ENCODE measurements at places on chromosomes 4 and X.

- DNase-seq = no peak
Observed at GRCh38 chrX:94162971-94163370, 489.0 kb downstream of the FAM133A start.

GRCh38 chrX:11954176-11954575, 184.1 kb upstream of the FRMPD4 start:
- no peak for DNase-seq

DNA sequence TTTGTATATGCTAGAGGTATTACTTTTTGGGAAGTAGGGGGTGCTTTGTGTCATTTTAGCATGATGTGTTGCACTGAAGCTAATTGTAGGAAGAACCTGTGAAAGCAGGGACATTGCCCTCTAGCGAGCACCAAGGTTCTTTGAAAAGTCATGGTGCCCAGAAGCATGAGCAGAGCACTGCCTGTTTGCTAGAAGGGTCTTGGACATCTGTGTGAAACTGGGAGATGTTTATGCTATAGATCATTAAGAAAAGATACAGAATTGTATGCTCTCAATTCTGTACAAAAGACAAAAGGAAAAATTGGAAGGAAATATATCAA, 14.7 kb downstream of the GRPR start:
- no peak for DNase-seq

GRCh38 chr4:142940425-142941330, 94.6 kb upstream of the INPP4B start:
- peak; percentile 32 for DNase-seq

DNA sequence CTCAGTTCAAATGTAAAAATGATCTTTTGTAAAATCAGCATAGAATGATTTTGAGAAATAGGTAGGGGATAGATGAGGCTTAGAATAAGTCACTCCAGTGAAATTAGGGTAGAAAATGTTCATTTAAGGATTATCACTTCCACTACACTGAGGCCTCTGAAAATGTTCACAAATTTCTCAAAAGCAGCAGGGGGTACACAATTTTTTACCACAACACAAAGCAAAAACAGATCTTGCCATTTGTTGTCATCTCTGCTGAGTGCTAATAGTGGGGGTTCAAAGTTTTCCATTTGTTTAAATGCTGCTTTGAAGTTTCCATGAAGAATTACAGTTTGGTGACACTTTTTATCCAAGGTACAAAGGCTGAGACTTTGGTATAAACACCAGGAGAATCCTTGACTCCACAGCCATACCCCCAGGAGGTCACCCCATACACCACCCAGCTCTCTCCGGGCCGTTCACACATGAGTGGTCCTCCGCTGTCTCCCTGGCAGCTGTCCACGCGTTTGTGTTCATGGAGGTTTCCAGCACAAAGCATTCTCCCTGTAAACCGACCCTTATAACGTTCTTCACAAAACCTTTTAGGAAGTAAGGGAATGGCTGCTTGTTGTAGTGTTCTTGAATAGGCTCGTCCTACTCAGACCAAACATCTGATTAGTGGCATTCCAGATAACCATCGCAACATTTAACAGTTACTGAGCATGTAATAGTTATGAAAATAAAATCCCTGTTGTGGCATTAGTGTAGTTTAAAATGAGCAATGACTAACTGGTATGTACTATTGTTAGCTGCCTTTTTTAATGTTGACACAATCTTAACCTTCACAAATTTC, 71.0 kb downstream of the PRSS12 start:
- peak; percentile 30 for DNase-seq

DNA sequence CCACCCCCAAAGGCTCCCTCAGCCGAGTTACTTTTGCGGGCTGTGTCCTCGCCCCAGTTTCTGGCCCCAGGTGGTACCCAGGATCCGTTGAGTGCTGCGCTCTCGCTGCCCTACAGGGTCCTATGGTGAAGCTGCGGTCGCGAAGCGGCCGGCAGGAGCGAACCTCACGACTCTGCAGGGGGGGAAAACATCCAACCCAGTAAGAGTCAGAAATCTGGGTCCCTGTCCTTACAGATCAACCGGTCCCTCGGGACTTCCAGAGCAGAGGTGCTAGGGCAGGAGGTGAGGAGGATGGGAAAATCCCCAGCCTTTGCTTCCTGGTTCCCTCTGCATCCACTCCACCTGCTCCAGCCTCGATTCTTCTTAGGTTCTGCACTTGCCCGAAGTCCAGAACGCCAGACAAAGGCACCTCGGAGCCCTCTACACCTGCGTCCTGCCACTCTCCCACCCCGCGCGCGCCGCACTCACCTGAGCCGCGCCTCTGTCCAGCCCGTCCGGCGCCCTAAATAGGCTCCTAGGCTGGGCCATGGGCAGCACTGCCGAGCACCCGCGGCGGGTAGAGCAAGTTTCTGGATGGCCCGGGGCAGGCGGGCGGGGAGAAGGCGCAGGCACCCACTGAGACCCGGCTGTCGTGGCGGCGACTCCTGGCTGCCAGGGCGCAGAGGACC, at the start of gene HS3ST1:
Gene HS3ST1 (minus strand): TSS at position 664 of the 668 bp plus-strand sequence. CDS start 28,889 bp downstream, outside the sequence.
- no peak for DNase-seq

GRCh38 chr4:88752076-88752463, 54.4 kb upstream of the NAP1L5 start:
- DNase-seq = no peak

- no peak for DNase-seq
Observed at GRCh38 chr4:30818541-30818940, 98.4 kb downstream of the PCDH7 start.

DNA sequence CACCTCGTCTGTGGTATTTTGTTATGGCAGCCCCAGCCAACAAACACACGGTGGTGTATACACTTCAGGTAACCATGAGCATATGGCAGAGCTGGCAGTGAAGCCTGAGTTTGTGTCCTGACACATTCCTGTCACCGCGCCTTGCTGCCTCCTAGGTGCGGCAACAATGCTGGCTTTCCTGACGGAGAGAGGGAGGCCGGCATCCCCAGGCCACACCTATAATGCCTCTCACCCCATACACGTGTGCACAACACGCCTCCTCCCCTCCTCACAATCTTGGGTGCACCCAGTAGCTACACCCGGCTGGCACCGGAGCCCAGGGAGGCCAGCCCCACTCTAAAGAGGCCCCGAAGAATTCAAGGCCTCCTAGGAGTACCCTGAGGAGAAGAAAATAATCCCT, 158.5 kb downstream of the NSUN7 start:
- no peak for DNase-seq

DNA sequence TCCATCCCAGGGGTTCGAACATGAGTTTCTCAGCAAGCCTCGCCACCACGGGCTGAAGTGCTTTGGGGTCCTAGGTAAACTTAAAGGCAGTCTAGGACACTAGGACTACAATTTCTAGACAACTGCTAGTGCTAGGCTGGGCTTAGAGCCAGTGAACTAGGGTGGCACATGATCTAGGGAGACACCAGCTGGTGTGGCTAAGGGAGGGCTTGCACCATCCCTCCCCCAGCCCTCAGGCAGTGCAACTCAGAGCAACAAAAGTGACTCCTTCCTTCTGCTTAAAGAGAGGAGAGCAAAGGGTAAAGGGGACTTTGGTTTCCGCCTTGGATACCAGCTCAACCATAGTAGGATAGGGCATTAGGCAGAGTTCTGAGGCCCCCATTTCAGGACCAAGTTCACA, 162.5 kb upstream of the AFF2 start:
- no peak for DNase-seq

DNA sequence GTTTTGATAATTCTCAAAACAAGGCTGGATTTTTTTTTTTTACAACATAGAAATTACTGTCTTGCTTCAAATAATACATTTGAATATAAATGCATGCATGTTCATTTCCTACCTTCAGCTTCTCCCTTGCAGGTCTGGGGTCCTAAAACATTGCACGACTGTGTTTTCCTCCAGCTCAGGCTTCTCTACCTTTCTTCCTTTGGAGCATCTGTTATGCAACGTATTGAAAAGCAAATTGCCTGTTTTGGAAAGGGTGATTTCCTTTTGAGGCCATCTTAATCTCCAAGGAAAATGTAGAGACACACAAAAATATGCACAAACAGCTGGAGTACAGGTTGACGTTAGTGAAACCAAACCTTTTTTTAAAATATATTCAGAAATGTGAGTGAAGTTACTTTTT, 115.6 kb upstream of the TLL1 start:
- no peak for DNase-seq

DNA sequence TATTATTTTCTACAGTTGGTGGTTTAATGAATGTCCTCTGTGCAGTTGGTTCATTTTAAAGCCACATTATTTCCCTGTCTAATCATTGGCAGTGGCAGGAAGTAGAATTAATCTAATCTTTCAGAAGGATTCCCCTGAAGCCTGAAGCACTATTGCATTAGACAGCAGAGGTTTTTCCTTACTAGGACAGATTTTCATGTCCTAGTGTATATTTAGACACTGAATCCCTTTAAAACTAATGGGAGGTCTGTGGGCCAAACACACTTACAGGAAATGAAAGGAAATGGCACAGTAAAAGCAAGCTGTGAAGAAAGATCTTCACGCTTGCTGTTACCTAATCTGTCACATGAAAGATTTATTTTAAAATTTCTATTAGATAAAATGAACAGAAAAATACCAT, 165.2 kb downstream of the SLC39A8 start:
- DNase-seq = no peak

- no peak for DNase-seq
Observed at GRCh38 chr4:17492876-17493275, 19.0 kb downstream of the QDPR start.

DNA sequence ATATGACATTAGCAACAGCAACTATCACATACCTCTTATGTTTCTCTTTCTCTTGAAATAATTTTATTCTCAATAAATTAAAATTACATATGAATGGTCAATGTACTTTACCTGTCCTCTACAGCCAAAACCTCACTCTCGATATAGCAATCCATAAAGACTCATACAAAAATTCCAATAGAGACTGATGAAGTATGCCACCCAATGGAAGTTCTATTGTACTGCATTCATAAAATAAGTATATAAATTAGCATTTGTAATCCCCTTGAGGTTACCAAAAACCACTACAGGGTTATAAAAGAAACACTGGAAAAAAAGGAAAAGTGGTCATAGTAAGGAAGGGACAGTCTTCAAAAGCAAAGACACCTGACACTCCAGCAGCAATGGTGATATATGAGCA, 32.8 kb downstream of the CLDN2 start:
- DNase-seq = no peak

DNA sequence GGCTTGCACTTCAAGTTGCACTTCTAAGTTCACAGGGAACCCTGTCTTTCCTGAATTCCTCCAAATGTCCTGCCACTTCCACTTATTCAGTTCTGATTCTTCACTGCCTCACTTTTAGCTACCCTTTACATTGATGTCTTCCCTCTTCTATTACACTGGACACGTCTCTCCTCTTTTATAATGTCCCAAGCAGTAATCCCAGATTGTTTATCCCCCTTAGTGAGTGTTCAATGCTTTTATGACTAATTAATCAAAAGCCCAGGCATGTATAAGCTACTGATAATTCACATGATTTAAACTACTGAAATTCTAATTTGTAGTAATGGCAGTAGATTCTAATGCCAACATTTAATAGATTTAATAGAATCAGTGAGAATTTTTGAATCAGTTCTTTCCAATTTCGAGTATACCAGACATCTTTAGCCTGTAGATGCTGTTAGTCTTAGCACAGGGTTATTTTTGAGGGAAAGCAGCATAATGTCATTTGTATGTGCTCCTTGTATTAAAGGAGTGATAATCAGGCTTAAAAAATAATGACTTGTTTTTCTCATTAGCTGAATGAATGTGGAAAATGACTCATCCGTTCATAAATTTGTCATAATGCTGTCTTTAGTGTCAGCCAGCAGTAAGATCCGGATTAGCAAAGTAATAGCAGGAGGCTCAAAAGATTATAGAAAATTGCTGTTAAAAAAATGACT, 703.1 kb downstream of the CENPC start:
- no peak for DNase-seq

- DNase-seq = no peak
Observed at GRCh38 chr4:88737307-88737941, 39.8 kb upstream of the NAP1L5 start.

GRCh38 chr4:8639021-8639420, 46.5 kb downstream of the CPZ start:
- DNase-seq = peak; percentile 8

DNA sequence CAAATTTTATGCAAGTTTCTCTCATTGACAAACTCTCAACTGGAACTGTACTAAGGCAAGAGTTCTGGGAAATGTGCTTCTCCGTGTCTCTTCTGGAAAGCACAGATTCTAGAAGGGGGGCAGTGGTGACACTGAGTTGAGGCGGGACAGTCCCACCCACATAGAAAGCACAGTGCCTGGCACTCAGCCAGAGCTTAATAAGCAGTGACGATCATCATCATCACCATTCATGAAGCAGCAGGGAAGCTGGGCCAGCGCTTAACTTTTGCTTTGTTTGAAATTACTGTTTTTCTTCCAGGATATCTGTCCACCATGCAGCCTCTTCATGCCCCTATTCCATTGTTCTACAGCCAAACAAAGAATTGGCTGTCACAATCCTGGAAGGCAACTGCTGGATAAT, 60.3 kb downstream of the BEND2 start:
- no peak for DNase-seq

- no peak for DNase-seq
Observed at GRCh38 chr4:72606751-72607150, 37.7 kb upstream of the ADAMTS3 start.

GRCh38 chr4:5798462-5798861, 87.5 kb downstream of the EVC start:
- DNase-seq = peak; percentile 77

DNA sequence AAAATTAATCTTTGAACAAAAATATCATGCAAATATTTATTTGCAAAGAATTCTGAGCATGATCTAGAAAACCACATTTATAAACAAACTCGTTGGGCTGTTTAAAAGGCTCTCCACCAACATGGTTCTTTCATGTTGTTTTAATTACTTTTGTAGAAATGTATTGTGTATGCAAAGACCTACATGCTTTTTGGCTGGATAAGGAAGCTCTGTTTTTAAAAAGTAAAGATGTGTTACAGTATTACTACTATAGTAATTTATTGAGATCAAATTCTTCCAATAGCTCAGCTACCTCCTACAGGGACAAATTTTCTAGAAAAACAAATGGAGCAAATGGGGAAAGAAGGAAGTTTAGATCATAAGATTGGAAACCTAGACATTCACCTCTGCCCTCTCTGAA, 177.5 kb upstream of the TTC29 start:
- DNase-seq = no peak

GRCh38 chr4:7725951-7726350, 213.7 kb downstream of the AFAP1 start:
- peak; percentile 17 for DNase-seq

- peak; percentile 33 for DNase-seq
Observed at GRCh38 chr4:54516556-54517215, 141.1 kb upstream of the KIT start.

DNA sequence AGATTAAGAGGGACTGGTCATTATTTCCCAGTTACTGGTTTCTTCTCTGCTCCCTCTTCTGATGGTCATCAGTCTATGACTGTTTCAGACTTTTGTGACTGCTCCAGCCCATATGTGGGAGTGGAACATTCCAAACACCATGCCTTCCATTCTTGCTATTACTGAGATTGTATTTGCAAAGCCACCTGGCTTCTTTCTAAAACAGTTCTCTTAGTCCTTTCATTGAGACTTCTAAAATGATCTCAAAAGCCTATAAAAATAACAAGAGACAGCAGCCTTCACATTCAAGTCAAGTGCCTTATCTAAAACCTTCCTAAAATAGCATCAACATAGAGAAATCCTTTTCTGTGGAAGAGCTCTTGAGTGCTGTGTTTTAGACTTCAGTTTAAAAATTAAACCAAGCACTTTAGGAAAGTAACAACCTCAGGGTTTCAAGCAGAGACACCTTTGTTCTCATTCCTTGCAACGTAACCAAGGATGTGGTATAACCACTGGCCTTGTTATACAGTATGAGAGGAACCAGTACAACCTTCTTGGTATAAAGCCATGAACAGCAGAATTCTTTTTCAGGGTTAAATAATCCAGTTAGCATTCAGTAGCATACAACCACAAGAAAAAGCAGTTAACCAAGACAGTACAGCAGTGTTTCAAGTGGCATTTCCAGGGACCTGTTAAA, 97.1 kb downstream of the NFKB1 start:
- no peak for DNase-seq

All from left ventricle myocardium superior (tissue), 1 donor.